ENCODE measurements at places on chromosomes 7 and 10.
A peak's percentile ranks its signal among the peaks of the same experiment; 100 is the strongest.

- no peak for DNase-seq
These were observed 121.2 kb upstream of the NPVF start for GRCh38 chr7:25349283-25350017.

- DNase-seq = peak; percentile 9
These were observed 76.1 kb upstream of the CPXM2 start for GRCh38 chr10:123967626-123968243.

- no peak for DNase-seq
These were observed 41.9 kb upstream of the PSMG3 start for GRCh38 chr7:1611708-1612241.

DNA sequence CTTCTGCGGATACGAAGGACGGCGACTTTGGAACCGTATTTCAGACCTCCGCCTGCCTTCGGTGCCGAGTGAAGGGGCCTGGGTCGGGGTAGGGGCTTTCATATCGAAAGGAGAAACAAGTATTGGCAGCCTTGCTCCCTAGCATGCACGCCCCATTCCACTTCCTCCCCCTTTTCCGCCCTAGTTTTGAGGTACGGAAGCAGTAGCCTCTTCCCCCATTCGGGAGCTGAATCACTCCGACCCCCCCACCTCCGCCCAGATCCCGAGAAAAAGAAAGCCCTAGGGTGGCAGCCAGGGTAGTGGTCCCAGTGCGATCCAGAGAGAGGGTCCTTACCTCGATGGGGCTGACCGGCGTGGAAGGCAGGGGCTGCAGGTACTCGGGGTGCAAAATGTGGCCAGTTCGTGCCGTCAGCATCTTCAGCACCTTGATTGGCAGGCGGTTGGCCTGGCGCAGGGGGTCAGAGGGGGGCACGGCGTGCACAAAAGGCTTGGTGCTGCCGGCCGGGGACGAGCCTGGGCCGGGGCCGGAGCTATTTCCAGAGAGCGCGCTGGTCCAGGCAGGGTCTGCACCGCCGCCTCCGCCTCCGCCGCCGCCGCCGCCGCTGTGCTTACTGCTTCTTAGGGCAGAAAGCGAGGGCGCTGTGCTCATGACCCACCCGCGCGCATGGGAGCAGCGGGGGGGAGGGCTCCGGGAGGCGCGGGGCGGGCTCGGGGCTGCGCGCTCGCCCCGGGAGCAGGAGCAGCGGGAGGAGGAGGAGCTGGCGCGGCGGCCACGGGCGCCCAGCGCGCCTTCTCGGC is 594 bp downstream of the ZNF503 start:
- no peak for DNase-seq

GRCh38 chr7:81659697-81660395 is 110.0 kb downstream of the HGF start:
- no peak for DNase-seq

GRCh38 chr10:4183761-4184261 is 398.8 kb upstream of the KLF6 start:
- no peak for DNase-seq

GRCh38 chr10:132654121-132654571 is 116.6 kb downstream of the INPP5A start:
- no peak for DNase-seq

- no peak for DNase-seq
These were observed 19.8 kb upstream of the CLDN12 start for GRCh38 chr7:90383422-90383821.

GRCh38 chr10:35598379-35598778 is 6.8 kb upstream of the GJD4 start:
- no peak for DNase-seq

GRCh38 chr7:156423876-156424275 is 216.7 kb upstream of the RNF32 start:
- no peak for DNase-seq

GRCh38 chr7:142880876-142881505 is 4.6 kb downstream of the TRPV6 start:
- DNase-seq = peak; percentile 16

- no peak for DNase-seq
These were observed 60.3 kb downstream of the TBXAS1 start for GRCh38 chr7:139889186-139889871.

DNA sequence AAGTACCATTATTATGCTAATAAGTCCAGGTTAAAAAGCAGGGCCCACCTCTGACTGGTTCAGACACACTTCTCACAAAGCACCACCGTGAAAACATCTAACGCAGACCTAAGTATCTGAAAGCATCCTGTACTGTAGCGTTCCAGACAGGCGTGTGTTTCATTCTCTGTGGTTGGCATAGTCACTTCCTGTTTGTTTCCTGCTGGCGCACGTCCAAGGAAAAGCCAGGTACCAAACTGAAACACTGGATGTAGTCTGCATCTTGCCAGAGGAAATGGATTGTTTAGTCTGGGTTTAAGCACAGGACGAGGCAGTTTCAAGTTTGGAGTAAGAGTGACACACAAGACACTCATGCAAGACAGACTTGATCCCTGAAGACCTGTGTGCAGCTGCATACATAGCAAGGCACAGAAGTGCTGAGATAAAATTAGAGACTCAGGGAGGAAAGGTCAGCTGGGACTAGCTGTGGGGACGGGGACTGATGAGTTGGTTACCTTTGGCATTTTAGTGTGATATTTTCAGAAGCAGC is 23.3 kb downstream of the BPGM start:
- DNase-seq = peak; percentile 52

- no peak for DNase-seq
These were observed 237.3 kb downstream of the SEMA3A start for GRCh38 chr7:83957333-83957732.

DNA sequence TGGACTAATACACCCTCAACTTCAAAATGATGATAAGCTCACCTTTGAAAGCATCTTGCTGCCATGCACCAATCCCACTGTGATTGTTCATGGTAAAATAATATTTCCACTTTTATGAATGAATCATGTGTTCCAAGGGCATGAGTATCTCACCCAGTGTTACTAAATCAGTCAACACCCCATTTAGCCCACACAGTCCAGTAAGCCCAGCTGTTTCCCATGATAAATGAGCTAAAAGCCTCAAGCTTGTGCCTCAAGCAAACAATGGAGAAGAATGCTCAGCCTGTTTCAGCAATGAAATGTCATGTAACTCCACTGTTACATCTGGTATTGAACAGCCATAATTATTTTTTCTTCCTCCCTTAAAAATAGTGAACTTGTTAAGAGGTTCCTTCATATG is 442.5 kb downstream of the XPNPEP1 start:
- no peak for DNase-seq

- DNase-seq = no peak
These were observed 4.4 kb upstream of the CLIP2 start for GRCh38 chr7:74284781-74285259.

- no peak for DNase-seq
These were observed 54.5 kb downstream of the COL1A2 start for GRCh38 chr7:94449151-94449725.

DNA sequence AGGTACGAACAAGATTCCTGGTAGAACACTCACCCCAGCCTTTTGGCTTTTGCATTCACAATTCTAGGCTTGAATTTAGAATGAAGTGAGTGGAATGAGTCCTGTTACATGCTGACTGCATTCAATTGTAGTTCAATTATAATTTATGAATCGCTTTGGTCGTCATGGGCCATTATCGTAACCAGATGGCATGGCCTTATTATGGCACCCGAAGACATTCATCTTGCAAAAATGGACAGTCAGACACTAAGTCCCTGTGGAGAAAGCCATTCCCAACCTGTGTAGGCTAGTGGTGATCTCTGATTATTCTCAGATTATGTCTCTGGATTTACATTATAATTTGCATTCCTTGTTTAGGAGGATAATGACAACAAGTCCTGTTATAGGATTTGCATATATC is 292.4 kb upstream of the NPSR1 start:
- no peak for DNase-seq

GRCh38 chr7:32935558-32935957 is 21.7 kb upstream of the FKBP9 start:
- DNase-seq = no peak

GRCh38 chr7:39458061-39458745 is 108.0 kb upstream of the YAE1 start:
- DNase-seq = no peak

GRCh38 chr7:89023877-89024276 is 228.3 kb upstream of the TEX47 start:
- DNase-seq = no peak

GRCh38 chr10:98186681-98187080 is 52.2 kb downstream of the R3HCC1L start:
- no peak for DNase-seq

DNA sequence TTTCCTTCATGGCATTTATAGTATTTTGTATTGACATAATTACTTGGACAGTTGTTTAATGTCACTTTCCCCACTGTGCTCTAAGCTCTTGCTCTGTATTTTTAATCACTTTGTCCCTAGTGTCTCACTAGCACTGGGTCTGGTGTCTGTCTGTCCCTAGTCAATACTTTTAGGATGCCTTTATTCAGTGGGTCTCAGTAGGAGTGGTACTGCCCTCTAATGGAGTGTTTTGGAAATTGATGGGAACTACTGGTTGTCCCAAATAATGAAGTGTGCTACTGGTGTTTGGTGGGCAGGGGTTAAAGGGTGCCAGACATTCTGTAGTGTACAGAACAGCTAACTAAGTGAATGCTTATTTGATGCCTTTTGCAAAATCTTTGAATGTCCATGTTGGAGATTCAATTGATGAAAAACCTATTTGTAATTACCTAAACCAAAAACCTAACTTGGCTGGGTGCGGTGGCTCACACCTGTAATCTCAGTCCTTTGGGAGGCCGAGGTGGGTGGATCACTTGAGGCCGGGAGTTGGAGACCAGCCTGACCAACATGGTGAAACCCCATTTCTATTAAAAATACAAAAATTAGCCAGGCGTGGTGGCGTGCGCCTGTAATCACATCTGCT is 33.3 kb downstream of the CDK14 start:
- DNase-seq = no peak

- no peak for DNase-seq
These were observed 277.8 kb downstream of the LRMDA start for GRCh38 chr10:75709245-75709644.

DNA sequence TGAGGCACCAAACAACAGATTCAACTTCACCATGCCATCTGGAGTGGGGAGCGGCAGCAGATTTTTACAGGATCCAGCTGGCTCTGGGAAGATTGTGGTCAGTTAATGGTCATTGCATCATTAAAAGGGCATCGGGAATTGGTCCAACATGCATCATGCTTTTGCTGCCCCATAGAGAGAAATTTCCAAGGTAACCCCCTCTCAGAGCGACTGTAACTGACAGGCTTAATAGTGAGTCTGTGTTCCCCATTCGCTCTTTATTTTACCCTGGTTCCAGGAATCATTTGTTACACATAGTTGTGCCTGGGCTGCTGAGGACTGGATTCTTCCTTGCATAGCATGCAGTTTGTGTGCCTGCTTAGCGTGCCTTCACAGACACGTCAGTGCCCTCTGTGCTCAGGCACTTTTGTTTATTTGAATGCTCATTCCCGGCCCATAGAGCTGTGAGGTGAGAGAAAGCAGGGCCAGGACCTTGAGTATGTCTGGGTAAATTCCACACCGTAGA is 49.9 kb downstream of the CDHR3 start:
- no peak for DNase-seq

- DNase-seq = no peak
These were observed 220.5 kb upstream of the MBL2 start for GRCh38 chr10:52993109-52993508.

DNA sequence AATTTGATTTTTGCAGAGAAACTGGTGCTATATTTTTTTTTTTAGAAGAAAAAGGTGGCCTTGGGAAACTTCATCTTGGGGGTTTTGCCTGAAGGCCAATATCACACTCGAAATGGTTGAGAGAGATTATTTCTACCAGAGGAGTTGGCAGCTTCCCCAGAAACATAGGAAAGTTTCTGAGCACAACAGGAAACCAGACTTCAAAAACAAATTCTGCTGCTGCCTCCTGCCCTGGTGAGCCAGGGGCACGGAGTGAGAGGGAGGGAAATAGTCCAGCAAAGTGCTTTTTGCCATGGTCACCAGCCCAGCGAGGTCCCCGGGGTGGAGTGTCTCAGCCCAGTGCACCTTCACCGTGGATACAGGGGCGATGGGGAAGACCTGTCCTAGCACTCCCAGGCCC is 61.1 kb downstream of the FOXI2 start:
- DNase-seq = no peak

- no peak for DNase-seq
These were observed 149.3 kb upstream of the NRP1 start for GRCh38 chr10:33483816-33484190.

- no peak for DNase-seq
These were observed 248.2 kb downstream of the SKAP2 start for GRCh38 chr7:26616235-26616634.

DNA sequence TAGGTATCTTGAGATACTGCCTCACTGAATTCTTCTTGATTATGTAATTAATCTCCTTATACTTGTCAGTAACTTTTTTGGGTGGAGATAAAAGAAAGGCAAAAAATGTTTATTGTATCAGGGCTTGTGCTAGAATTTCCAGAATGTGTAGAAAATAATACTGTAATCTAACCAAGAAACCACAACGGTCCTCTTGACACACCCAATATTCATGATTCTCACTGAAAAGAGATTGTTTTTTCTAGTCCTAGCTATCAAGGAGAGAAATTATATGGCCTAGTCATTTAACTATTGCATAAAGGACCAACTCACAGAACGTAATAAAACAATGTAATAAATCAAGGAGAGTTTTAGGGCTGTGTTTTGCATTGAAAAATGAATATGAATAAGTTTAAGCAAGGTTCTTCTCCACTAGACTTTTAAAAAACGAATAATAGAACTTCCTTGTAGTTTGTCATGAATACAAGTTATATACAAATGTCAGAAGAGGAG is 80.0 kb upstream of the STEAP4 start:
- no peak for DNase-seq

GRCh38 chr10:14609178-14609577 is 165.5 kb downstream of the FAM107B start:
- no peak for DNase-seq

DNA sequence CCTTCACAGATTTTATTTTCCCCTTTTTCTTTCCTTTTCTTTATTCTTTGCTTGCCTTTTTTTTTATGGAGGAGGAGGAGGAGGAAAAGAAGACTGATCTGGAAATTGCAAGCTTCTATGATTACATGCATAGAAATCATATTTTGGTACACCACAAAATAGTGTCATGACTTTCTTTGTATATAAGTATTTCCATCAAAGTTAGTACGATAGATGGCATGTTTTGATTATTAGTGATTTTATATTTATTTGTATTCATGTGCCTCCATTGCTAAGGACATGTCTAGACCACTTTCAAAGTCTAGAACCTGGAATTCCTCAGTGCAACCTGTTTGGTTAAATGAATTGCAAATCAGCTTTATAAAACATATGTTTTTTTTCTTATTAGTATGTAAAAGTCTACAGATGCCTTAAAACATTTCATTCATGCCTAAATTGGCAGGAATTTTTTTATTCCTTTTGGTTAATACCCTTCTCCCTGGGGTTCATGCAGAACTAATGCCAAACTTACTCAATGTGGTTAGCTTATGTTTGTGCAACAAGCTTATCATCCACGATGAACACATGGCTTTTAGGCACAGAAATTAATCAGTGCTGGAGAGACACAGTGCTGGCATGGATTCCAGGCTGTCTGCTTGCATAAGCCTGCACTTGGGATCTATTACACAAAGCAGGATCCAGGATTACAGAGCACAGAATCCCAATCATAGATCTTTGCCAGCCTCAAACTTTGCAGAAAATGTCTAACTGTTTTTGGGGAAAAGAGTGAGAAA is 213.1 kb downstream of the CHRM2 start:
- no peak for DNase-seq

Data from activated T-cell treated with anti-CD3 and anti-CD28 coated beads for 4 hours (primary cell).